CD4-positive, alpha-beta T cell treated with Interleukin-2 at 100 ng/mL for 4 hours (primary cell): ENCODE measurements at places on chromosomes 4 and X.

DNA sequence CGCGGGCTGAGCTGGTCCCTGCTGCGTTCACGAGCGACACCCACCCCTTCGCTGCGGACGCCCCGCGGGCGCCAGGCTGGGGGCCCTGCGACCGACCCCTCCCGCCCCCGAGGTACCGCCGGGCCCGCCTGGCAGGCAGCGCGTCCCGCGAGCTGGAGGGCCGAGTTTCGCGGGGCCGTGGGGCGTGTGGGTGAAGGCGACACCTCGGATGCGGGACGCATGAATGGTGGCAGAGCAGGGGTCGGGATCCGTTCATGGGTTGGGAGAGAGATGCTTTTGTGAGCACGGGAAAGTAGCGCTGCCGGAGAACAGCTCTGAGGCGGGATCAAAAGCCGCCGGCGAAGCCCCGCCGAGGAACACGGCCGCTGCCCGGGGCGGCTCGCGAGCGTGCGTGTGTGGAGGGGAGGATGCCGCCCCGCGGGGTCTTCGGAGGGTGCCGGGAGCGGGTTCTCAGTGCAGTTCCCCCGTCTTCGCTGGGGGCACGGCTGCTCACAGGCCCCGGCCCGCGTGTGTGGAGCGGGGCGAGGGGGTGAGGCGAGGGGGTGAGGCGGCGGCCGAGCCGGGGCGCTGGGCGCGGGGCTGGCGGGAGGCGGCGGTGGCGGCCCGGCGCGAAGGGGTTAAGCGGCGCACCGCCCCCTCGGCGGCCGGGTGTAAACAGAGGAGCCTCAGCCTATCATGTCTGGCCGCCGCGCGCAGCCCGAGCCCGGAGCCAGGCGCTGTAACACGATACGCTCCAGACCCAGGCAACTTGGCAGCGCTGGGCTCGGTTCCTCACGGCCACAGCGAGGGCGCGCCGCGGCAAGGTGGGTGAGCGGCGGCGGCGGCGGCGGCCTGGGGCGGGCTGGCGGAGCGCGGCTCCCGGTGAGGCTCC lies 205.3 kb downstream of the TENM3 start:
- peak; percentile 2 for DNase-seq

DNA sequence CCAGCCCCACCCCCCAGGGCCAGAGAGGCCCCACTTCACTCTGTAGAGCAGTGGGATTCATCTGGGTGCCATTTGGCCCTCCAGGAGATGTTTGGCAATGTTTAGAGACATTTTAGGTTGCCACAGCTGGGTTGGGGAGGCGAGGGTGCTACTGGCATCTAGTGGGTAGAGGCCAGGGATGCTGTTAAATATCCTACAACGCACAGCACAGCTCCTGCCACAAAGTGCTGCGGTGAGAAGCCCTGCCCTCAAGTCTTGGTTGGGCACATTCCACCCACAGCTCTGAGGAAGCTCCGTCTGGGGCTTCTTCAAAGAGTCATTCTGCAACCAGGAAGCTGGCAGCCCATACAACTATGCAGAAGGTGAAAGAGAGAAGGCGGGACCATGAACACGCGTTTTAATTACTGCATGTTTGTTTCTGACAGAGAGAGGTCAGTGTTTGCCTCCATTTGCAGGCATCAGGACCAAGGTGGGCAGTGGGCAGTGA lies 48.1 kb upstream of the FAM9C start:
- DNase-seq = peak; percentile 90

DNA sequence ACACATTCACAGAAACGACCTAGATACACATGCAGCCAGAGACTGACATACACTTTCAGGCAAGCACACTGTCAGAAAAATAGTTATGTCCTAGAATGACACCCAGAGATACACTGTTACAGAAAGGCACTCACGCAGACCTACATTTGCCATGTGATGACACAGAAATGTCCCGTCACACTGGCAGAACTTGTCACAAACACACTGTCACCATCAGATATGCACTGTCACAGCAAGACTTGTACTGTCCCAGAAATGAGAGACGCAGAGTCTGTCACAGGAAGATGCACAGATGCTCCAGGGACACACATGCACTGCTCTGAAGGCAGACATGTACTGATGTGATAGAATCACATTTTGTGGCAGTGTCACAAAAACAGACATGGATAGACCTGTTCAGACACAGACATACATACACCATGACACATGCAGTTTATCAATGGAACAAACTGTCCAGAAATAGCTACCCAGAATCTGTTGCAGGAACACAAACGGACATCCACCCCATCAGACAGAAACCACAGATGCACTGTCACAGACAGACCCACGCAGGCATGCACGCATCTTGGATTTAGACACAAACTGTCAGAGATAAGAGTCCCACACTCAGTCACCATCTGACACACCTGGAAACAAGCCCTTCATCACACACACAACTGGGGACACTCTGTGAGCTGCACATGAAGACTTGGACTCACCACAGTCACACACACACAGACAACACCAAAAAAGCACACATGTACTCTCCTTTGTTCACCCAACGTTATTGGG lies 1.3 kb upstream of the PIM2 start:
- DNase-seq = peak; percentile 57

GRCh38 chr4:115054836-115055235 lies 58.6 kb downstream of the NDST4 start:
- DNase-seq = no peak

- no peak for DNase-seq
Observed at GRCh38 chr4:7933651-7934510, 5.8 kb downstream of the AFAP1 start.

GRCh38 chrX:99095965-99096635 lies 1314.0 kb downstream of the PCDH19 start:
- DNase-seq = no peak

- DNase-seq = no peak
Observed at GRCh38 chr4:4787421-4787820, 72.0 kb upstream of the MSX1 start.

- no peak for DNase-seq
Observed at GRCh38 chr4:86403575-86403974, 43.7 kb upstream of the MAPK10 start.

- DNase-seq = no peak
Observed at GRCh38 chr4:145213245-145213644, 32.9 kb upstream of the OTUD4 start.

- no peak for DNase-seq
Observed at GRCh38 chr4:147782087-147782781, 50.3 kb downstream of the ARHGAP10 start.

DNA sequence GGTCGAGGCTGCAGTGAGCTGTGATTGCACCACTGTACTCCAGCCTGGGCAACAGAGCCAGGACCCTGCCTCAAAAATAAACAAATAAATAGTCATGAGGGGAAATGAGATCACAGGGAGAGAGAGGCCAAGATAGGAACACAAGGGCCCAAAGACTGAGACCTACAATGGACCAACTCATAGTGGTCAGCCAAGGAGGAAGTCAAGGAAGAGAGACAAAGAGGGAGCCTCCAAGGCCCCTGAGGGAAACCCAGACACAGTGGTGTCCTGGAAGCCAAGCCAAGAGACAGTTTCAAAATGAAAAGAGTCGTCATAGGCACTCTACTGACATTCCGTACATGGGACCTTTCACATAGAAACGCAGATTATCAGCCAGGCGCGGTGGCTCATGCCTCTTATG lies 153.3 kb downstream of the BCOR start:
- no peak for DNase-seq
